Astrocyte of the cerebellum (primary cell): ENCODE measurements at places on chromosomes 2 and 18.
A peak's percentile ranks its signal among the peaks of the same experiment; 100 is the strongest.

DNA sequence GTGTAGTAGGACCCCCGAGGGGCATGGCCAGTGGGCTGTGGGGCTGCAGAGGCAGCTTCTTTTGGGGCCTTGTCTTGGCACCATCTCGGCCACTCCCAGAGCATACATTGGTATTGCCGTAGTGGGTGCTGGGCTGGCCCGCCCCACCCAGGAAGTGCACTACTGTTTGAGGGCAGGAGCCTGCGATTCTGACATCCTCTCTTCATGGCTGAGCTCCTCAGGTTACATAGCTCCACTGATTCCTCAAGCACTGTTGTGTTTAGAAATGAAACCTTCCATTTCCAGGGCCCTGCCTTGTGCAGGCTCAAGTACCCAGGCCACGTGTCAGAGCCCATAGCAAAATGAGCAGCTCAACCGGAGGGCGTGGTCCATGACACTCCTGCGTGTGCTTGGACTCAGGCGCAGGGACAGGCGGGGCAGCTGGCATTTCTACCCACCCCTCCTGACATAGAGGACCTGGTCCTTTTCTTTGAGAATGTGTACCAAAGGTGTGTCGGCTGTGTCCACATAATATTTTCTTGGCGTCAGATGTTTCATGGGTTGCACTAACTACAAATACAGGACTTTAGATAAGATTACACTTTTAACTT lies 67.9 kb downstream of the DGKD start:
- no peak for DNase-seq

GRCh38 chr2:141611176-141611571 lies 519.6 kb downstream of the LRP1B start:
- no peak for DNase-seq

DNA sequence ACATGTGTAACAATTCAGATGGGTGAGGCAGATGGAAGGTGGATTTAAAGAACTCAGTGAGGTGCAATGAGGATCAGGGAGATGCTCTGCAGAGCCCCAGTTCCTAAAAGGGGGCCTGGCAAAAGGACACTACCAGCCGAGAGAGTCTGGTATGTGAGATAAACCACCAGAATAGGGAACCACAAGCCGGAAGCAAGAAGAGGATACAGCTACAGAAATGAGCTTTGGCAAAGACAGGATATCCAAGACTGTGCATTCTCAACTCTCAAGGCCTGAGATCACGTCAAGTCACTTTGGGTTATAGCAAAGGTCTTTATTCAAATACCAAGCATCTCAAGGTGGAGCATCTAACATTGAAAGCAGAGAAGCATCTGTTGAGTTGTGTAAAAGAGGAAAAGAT lies 293.5 kb downstream of the ARHGAP15 start:
- no peak for DNase-seq

GRCh38 chr2:122029456-122029855 lies 274.0 kb downstream of the TSN start:
- DNase-seq, result no peak

- DNase-seq, result no peak
Observed at GRCh38 chr2:225113371-225114015, 71.2 kb upstream of the DOCK10 start.

DNA sequence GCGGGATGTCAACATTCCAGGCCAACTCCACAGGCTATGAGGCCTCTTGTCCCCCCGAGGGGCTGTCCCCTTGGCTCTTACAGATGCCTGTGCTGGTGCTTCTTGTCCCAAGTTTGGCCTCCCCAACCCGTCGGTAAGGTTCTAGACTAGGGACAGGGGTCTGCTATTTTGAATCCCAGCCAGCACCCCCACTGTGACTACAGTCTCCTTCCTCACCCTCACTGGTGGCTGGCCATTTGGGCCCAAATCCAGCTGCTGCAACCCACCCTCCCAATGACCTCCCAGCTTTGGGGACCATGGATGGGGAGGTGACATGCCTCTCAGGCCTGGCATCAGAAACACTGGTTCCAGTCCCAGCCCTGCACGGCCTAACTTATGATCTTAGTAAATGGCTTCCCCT lies 18.7 kb downstream of the CFAP65 start:
- DNase-seq, result no peak

- no peak for DNase-seq
Observed at GRCh38 chr2:147933931-147934330, 86.6 kb downstream of the ORC4 start.

GRCh38 chr2:138823666-138824065 lies 43.5 kb upstream of the NXPH2 start:
- no peak for DNase-seq

DNA sequence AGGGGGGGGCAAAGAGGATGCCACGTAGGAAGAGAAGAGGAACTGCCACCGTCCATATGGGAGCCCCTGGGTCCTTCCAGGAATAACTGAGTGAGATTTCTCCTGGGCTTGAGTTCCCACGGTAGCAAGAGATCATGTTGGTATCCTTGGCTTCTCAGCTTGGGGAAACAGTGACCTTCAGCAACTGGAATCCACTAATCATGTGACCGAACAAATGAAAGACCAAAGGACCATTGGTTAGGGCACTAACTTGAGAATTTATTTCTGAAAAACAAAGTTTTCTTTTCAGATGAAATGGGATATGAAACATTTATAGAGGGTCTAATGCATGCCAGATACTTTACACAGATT lies 259.4 kb upstream of the ID2 start:
- DNase-seq, result no peak

DNA sequence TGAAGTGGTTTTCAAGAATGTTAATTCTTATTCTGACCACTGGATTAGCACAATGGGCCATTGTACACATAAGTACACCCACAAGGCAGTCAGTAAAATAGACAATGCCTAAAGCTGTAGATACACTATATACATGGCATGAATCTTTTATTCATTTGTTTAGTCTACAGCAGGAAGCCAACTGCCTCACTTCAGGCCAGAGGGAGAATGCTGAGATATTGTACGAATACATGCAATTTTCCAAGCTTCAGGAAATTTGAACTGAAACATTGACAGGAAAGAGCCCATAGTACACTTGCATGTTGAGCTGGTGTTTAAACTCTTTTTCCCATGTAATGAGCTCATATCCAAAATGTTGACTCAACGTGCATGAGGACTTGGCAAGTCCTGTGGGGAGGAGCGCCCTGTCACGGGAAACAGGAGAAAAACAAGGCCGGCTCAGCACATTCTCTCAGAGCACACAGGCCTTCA lies 111.6 kb upstream of the CYP1B1 start:
- peak; percentile 81 for DNase-seq

- peak; percentile 29 for DNase-seq
Observed at GRCh38 chr2:118774458-118775133, 72.9 kb downstream of the EN1 start.

DNA sequence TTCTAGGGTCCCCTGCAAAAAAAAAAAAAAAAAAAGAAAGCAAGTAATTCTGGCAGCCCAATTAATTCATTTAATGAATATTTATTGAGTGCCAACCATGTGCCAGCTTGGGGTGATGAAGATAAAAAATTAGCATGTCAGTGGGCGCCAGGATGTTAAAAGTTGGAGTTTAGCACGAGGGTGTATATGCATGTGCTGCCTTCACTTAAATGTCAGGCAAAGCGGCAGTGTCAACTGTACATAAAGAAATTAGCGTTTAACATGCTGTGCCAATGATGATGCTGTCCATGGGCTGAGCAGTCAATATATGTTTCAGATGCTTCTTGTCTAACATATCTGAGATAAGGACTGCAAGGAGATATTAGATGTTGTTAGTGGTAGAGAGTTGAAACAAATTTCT lies 49.5 kb downstream of the ASAP2 start:
- no peak for DNase-seq

GRCh38 chr2:1501038-1501851 lies 88.0 kb downstream of the TPO start:
- DNase-seq, result no peak

DNA sequence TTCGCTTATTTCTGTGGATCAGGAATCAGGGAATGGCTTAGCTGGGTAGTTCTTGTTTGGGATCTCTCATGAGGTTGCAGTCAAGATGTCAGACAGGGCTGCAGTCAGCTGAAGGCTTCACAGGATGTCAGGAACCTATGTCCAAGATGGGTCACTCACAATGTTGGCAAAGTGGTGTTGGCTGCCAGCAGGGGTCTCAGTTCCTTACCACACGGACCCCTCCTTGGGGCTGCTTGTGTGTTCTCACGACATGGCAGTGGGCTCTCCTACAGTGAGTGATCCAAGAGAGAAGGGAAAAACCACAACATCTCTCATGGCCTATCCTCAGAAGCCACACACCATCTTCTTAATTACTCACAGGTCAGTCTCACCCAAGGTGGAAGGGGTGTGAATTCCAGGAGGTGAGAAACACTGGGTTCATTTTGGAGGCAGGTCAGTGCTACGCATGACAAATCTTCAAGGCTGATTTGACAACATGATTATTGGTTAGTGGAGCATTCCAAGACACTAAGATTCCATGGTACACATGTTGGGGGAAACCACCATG lies 1.3 kb upstream of the ANTXR1 start:
- no peak for DNase-seq

DNA sequence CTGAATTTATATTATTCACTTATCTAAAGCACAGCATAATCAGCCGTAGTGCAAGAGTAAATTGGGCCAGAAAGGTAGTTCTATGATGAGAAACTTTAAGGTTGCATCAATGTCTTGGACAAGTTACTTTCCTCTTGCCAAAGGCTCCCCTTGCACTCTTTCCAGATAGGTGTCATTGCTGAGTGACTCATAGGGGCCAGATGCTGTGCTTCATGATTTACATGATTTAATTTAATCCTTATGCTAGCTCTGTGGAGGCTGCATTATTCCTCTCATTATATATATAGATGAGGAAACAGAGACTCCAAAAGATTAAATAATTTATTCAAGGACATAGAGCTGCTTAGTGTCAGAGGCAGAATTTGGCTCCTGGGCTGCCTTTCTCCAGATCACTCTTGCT lies 5.0 kb downstream of the CFAP221 start:
- peak; percentile 45 for DNase-seq

- peak; percentile 75 for DNase-seq
Observed at GRCh38 chr18:73791081-73791480, 356.6 kb downstream of the FBXO15 start.

GRCh38 chr18:3852321-3852720 lies 402.3 kb downstream of the TGIF1 start:
- no peak for DNase-seq

GRCh38 chr2:137056704-137057103 lies 291.4 kb downstream of the THSD7B start:
- DNase-seq, result no peak
